ENCODE measurements at places on chromosomes 13 and 19. TPM values are rescaled to one million over a fixed set of nuclear protein-coding genes. Genes with fewer than 3 reads are reported as not detected.

OLFM2 gene
- 2.6 TPM for total RNA-seq

RAVER1 gene
- 5.8 TPM for total RNA-seq

PEAK3 gene
- not detected for total RNA-seq

NMRK2 gene
- total RNA-seq, result not detected

EFNB2 gene
- 55.8 TPM for total RNA-seq

CGB7 gene
- total RNA-seq, result not detected

FXYD1 gene
- not detected for total RNA-seq

SYT5 gene
- not detected for total RNA-seq

PIK3R2 gene
- total RNA-seq, result 3.7 TPM

SWSAP1 gene
- 0.57 TPM for total RNA-seq

ZNF264 gene
- total RNA-seq, result 46.5 TPM

MTIF3 gene
- total RNA-seq, result 39.2 TPM

SIGLEC9 gene
- not detected for total RNA-seq

ZFP30 gene
- total RNA-seq, result 17.6 TPM

GJB6 gene
- not detected for total RNA-seq

ELSPBP1 gene
- total RNA-seq, result not detected

SMIM44 gene
- not detected for total RNA-seq

AMER2 gene
- total RNA-seq, result not detected

C2CD4C gene
- total RNA-seq, result 3.5 TPM

VRK3 gene
- 20.6 TPM for total RNA-seq

ZBTB7A gene
- 8.4 TPM for total RNA-seq

VMAC gene
- 3.7 TPM for total RNA-seq

PTH2 gene
- total RNA-seq, result not detected

LRRC8E gene
- 1.1 TPM for total RNA-seq

PLPP2 gene
- 89.1 TPM for total RNA-seq

BCKDHA gene
- 29.3 TPM for total RNA-seq

DNAJB1 gene
- 19.6 TPM for total RNA-seq

IGFL1 gene
- not detected for total RNA-seq

RUBCNL gene
- total RNA-seq, result not detected
